ENCODE measurements at places on chromosomes 2 and 18.
A peak's percentile ranks its signal among the peaks of the same experiment; 100 is the strongest.

GRCh38 chr2:195532628-195533271 is 124.3 kb upstream of the SLC39A10 start:
- DNase-seq: no peak

DNA sequence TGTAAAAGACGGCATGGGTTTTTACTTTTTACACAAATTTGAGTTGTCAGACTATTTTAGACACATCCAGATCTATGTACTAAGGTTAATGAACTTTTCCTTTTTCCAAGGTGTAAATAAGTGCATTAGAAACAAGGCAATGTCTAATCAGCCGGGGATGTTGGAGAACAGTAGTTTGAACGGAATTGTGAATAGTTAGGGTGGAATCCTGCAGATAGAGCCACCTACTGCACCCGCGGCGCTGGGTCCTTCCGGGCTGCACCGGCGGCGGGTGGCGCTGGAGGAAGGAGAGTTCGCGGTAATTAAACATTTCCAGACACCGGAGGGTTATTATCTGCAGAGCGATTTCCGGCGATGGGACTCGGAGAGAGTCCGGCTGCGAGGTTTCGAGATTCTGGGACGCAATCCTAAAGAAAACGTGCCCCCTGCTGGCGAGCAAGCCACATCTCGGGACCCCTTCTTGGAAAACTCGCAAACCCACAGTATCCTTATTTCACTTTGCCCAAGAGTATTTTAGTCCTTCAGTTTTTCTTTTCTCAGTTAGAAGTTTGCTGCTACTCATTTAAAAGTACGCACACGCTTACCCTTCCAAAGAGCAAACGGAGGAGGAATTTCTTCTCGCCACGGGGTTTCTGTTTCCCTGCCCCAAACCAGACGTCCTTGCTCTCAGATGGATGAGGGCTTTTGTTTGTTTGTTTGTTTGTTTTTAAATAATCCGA is 4.5 kb upstream of the OSR1 start:
- DNase-seq: peak; percentile 74

GRCh38 chr2:1488851-1489250 is 75.6 kb downstream of the TPO start:
- DNase-seq: no peak

GRCh38 chr2:34808426-34808825 is 1209.3 kb upstream of the FAM98A start:
- no peak for DNase-seq

- peak; percentile 12 for DNase-seq
Measured at GRCh38 chr2:85981579-85982247, 92.9 kb upstream of the ST3GAL5 start.

DNA sequence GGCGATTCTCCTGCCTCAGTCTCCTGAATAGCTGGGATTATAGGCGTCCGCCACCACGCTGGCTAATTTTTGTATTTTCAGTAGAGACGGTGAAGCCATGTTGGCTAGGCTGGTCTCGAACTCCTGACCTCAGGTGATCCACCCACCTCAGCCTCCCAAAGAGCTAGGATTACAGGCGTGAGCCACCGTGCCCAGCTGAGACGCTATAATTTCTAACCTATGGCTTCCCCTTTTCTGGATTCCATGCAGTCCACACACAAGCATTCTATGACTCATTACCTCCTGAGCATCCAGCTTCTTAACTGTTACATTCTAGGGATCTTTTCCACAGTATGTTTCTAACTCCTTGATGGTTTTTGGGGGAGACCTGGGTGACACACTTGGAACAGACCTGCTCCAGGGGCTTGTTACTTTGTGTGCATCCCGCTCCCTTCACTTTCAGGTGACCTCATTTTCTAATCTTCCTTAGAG is 11.8 kb upstream of the KCMF1 start:
- no peak for DNase-seq

GRCh38 chr18:9244376-9244775 is 90.2 kb upstream of the TWSG1 start:
- DNase-seq: no peak

DNA sequence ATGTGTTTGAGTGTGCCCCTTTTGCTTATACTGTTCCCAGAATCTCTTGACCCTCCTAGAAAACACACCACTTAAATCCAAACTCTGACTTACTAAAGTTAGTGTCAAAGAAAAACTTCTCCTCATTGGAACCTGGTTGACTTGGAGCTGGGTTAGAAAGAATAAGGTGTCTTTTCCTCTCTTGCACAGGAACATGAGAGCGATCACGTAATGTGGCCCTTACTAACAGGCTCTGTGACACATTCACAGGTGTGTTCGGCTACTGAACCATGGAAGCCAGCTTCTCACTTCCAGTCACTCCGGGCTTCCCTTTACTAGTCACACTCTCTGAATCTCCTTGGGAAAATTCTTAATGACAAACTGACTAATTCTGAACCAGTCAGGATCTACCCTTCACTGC is 5.4 kb upstream of the POU3F3 start:
- DNase-seq: no peak

Data from liver (tissue), 10 donors.